ENCODE measurements at places on chromosomes 4 and X.

GRCh38 chrX:17792826-17793225 lies 55.5 kb downstream of the SCML1 start:
- H3K36me3 ChIP-seq: no peaks in the 10 kb centered on the region
- DNase-seq: no peak
- H3K4me1 ChIP-seq: peaks cover 7% of the 10 kb centered on the region
- no peak overlapping the region for H3K4me3 ChIP-seq
- no peak overlapping the region for H3K27ac ChIP-seq
- H3K27me3 ChIP-seq: no peaks in the 10 kb centered on the region

GRCh38 chr4:39732728-39733127 lies 34.8 kb downstream of the UBE2K start:
- H3K36me3 ChIP-seq: no peaks in the 10 kb centered on the region
- no peak for DNase-seq
- H3K4me3 ChIP-seq: no peak overlapping the region
- H3K27ac ChIP-seq: no peak overlapping the region

- H3K27me3 ChIP-seq: no peaks in the 10 kb centered on the region
- H3K4me3 ChIP-seq: no peak overlapping the region
- no peaks in the 10 kb centered on the region for H3K36me3 ChIP-seq
- H3K4me1 ChIP-seq: no peaks in the 10 kb centered on the region
- DNase-seq: no peak
- no peak overlapping the region for H3K27ac ChIP-seq
Observed at GRCh38 chr4:153215921-153216320, 11.7 kb downstream of the TRIM2 start.

GRCh38 chr4:72846280-72847111 lies 223.0 kb downstream of the COX18 start:
- H3K36me3 ChIP-seq: no peaks in the 10 kb centered on the region
- H3K27me3 ChIP-seq: no peaks in the 10 kb centered on the region
- no peak overlapping the region for H3K27ac ChIP-seq
- H3K4me3 ChIP-seq: no peak overlapping the region
- no peaks in the 10 kb centered on the region for H3K4me1 ChIP-seq
- no peak for DNase-seq

GRCh38 chr4:94378047-94378446 lies 35.4 kb upstream of the HPGDS start:
- no peak overlapping the region for H3K4me3 ChIP-seq
- no peak for DNase-seq
- H3K27ac ChIP-seq: no peak overlapping the region

DNA sequence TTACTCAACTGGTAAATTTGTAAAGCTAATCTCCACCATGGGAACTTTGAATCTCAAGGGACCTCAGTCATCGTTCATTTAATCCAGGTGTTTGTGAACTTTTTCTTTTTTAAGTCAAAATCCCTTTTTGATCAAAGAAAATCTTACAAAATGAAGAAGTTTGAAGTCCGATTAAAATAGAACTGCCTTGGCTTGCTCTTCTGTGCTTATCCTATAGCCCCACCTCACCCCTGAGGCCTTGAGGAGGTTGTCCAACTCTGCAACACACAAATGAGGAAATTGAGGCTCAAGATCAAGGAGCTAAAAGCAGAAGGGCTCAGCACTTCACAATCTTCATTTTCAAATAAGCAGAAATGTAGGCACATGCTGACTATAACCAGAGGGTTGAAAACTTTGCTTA lies 240.3 kb upstream of the SFRP2 start:
- H3K4me3 ChIP-seq: no peak overlapping the region
- DNase-seq: no peak
- no peak overlapping the region for H3K27ac ChIP-seq

DNA sequence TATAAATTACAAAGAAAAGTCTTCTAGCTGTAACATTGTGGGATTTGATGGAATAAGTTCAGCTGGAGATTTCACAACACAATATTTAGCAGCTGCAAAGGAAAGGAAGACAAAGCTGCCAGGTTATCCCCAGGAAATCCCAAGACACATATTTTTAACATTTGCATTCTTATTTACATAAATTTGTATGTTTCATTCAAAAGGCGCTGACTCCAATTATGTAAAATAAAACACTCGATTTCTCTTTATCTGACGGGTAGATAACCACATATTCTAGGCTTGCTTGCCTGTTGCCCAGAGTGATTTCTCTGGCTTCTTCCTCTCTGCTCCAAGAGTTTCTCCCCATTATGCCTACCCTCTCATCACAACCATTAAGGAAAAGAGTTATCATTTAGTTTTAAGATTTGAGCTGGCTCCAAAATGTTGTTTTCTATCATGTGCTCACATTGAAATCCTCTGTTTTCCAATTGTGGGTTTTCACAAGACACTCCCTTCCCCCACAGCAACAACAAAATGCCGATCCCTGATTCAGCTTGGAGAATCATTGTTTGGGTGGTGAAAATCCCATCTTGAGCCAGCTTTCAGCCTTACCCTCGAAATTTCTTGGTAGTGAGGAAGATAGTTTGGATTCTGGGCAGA lies 128.2 kb upstream of the RASGEF1B start:
- H3K27me3 ChIP-seq: no peaks in the 10 kb centered on the region
- H3K36me3 ChIP-seq: no peaks in the 10 kb centered on the region
- H3K27ac ChIP-seq: peak overlapping the region; percentile 51
- H3K4me3 ChIP-seq: no peak overlapping the region
- no peak for DNase-seq
- H3K4me1 ChIP-seq: peaks cover 2% of the 10 kb centered on the region

GRCh38 chr4:76016393-76016792 lies 6.9 kb downstream of the CXCL10 start:
- DNase-seq: no peak
- no peaks in the 10 kb centered on the region for H3K36me3 ChIP-seq
- H3K4me3 ChIP-seq: no peak overlapping the region
- no peaks in the 10 kb centered on the region for H3K27me3 ChIP-seq
- peaks cover 8% of the 10 kb centered on the region for H3K4me1 ChIP-seq
- no peak overlapping the region for H3K27ac ChIP-seq

DNA sequence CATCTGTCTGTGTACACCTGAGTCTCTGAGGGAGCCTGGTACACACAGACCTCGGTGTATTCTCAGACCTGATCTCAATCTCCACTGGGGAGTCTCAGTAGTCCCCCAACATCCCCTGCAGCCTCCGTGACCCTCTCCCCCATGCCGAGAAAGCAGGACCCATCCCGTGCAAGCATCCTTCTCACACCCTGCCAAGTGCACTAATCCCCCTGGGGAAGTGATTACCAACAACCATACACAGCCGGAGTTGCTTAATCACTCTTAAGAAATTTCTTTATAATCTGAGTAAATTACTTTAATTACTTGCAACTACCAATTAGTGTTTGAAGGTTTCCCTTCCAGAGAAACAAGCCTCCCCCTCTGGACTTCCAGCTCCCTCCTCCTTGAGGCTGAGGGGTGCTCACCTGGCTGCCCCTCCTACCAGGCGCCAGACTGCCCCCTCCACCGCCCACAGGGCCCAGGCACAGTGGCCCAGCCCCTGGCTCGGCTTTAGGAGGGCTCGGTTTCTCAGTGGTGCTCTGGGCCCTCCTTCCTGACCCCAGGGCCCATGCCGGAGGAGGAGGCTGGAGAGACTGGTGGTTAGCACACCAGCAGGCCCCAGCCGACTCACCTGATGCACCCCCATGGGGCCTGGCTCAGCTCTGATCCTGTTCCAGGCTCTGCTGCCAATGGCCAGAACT lies 43.8 kb downstream of the PJA1 start:
- H3K27ac ChIP-seq: no peak overlapping the region
- no peak for DNase-seq
- H3K4me1 ChIP-seq: no peaks in the 10 kb centered on the region
- no peaks in the 10 kb centered on the region for H3K36me3 ChIP-seq
- H3K27me3 ChIP-seq: no peaks in the 10 kb centered on the region
- no peak overlapping the region for H3K4me3 ChIP-seq

DNA sequence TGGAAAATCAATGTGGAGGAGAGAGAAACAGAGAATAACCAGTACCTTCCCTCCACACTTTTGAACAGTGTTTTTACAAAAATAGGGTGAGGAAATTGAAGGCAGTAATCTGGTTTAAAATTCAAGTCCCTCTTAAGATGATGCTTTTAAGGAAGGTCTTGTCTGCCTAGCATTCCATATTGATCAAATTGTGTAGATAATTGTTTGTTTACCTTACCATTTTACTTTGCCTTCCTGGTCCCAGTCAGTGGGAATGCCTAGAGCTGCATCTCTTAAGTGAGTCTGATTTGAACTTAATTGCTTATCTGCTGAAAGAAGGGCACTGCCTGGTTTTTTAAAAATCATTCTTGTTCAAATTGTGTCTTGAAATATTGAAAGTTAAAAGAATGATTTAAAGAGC lies 14.4 kb upstream of the MAOA start:
- DNase-seq: no peak
- no peak overlapping the region for H3K4me3 ChIP-seq
- H3K27me3 ChIP-seq: no peaks in the 10 kb centered on the region
- no peak overlapping the region for H3K27ac ChIP-seq
- no peaks in the 10 kb centered on the region for H3K36me3 ChIP-seq
- no peaks in the 10 kb centered on the region for H3K4me1 ChIP-seq

GRCh38 chrX:103405009-103405333 lies 28.6 kb downstream of the BEX3 start:
- H3K4me1 ChIP-seq: no peaks in the 10 kb centered on the region
- no peaks in the 10 kb centered on the region for H3K36me3 ChIP-seq
- no peak overlapping the region for H3K27ac ChIP-seq
- no peaks in the 10 kb centered on the region for H3K27me3 ChIP-seq
- DNase-seq: no peak

DNA sequence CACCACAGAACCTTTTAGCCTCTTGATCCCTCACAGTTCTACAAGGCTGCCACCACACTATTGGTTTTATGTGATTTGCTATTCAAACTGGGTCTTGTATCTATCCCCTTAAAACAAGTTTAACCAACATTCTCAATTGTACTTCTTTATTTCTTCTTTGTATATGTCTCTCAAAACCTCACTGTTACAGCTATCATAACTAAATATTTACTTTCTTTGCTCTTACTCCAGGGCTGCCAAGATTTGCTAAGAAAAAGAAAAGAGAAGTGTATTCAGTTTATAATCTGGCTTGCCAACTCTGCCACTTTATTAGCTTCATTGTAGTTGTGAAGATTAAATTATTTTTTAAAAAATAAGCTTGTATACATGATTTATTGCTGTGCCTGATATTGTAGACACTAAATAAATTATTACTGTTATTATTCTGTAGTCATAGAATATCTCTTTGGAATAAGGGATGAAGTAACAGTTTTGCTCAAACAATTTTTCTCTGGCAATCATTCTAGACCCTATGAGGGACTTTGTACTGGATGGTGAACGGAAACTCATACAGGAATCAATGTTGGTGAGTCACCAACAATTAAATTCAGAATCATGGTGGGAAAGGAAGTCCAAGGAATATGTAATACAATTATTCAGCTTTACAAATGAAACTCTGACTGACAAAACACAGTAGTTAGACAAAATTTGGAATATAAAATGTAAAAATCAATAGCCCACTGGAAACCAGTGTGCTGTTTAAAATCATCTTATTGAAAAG lies 127.1 kb upstream of the DCAF8L1 start:
- H3K4me1 ChIP-seq: no peaks in the 10 kb centered on the region
- no peak overlapping the region for H3K4me3 ChIP-seq
- H3K27me3 ChIP-seq: no peaks in the 10 kb centered on the region
- H3K27ac ChIP-seq: no peak overlapping the region

DNA sequence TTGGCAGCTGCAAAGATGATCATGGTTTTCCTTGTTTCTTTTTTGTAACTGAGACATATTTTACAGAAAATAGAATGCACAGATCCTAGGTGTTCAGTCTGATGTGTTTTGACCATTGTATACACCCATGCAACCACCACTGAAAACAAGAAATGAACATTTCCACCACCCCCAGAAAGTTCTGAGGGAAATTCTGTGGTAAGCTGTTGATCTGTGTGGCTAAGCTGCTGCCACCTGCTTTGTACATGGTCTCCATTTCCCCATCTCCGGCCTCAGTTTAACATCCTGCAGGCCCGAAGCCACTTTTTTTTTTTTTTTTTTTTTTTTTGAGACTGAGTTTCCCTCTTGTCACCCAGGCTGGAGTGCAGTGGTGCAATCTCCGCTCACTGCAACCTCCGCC lies 65.3 kb downstream of the NYX start:
- H3K27me3 ChIP-seq: no peaks in the 10 kb centered on the region
- no peak overlapping the region for H3K27ac ChIP-seq
- no peak overlapping the region for H3K4me3 ChIP-seq
- H3K4me1 ChIP-seq: no peaks in the 10 kb centered on the region
- no peaks in the 10 kb centered on the region for H3K36me3 ChIP-seq

Data from liver (tissue), 10 donors.